Lung (tissue), 17 donors: ENCODE measurements at places on chromosomes 6 and 20.

GRCh38 chr20:15359056-15359455, 1021.6 kb upstream of the FLRT3 start:
- DNase-seq, result no peak

DNA sequence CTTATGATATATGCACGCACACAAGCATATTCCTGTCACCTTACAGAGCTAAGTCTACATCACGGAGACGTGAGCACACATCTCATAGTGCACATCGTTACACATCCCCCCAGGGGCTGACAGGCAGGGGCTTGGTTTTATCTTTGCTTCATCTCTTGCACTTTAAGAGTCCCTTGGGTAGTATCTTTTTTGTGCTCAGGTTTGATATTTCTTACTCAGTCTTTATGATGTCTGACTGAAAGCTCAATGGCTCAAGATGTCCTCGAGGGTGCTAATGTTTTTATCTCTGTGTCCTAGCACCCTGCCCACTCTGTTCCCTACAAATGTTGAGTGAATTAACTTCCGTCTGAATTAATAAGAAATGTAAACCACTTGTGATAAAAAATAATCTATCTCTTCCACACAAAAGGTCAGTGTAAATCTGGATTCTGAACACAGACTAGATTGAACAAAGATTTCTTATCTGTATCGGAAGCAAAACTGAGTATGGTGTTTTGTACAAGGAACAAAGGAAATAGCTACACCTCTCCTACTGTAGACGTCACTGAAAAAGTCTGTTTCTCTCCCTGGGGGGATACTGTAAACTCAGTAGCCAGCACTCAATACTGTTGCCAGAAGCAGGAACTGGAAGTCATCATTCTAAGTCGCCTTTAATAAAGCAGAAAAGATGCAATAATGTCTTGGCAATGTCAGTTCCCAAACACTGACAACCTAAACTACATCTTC, 195.1 kb downstream of the PRKN start:
- DNase-seq, result no peak

DNA sequence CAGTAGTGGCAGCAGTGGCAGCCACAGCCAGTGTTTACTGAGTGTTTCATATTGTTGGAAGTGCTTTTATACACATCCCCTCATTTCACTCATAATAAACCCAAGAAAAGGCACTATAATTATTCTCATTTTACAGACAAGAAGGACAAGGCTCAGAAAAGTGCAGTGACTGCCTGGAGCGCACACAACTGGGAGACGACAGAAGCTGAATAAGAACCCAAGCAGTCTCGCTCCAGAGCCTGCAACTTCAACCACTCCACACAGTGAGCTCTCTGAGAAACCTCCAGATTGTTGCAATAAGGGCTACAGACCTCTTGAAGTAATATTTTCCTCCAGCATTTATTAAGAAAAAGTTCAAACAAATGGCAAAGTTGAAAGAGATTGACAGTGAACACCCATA, 76.9 kb downstream of the PLCG1 start:
- no peak for DNase-seq

- no peak for DNase-seq
Observed at GRCh38 chr6:2820415-2820814, 21.2 kb downstream of the SERPINB1 start.

DNA sequence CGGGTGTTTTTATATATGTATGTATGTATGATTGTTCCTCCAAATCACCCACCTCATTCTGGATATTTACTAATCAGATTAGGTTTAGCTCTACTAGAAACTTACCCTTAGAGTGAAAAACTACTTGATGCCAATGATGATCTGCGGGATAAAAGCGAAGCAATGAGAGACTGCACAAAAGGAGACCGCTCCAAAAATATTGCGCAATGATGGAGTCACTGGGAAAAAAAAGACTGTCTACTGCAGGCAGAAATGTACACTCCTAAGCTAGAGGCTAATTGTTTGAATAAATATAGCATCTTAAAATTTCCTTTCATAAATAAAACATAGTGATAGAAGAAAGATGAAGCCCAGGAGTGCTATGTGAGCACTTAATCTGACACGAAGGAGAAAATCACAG, 7.3 kb downstream of the RAB32 start:
- DNase-seq, result peak; percentile 91

DNA sequence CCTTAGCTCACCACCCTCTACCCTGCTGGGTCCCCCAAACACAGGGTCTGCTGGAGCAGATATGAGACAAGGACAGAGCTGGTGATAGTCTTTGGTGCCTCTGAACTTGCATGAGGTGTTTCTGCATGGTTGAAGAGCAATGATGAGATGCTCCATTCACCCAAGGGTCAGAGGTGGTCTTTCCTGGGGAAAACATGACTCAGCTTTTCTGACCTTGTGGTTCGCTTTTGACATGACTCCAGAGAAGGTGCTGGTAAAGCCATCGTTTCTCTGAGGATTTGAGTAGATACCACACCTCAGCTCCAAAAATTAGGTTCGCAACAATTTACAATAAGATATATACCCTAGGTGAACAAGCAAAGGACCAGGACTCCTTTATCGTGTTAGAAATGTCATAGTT, 304.8 kb downstream of the DHX35 start:
- DNase-seq, result no peak

DNA sequence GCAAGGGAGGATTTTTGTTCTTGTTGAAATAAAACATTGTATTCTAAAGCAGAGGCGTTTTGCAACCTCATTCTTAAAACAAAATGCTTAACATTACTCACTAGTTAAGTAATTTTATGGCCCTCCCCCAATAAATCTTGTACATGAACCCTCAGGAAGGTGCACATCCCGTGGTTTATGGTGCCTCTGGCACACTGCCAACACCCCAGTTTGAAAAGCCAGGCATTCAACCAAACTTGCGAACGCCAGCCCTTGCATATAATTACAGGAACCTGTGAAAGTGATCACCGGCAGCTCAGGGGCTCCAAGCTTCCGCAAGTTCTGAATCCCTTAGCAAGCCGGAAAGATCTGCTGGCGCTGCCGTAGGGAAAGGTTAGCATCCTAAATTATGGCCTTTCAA, 1109.0 kb upstream of the FLRT3 start:
- DNase-seq, result peak; percentile 26

DNA sequence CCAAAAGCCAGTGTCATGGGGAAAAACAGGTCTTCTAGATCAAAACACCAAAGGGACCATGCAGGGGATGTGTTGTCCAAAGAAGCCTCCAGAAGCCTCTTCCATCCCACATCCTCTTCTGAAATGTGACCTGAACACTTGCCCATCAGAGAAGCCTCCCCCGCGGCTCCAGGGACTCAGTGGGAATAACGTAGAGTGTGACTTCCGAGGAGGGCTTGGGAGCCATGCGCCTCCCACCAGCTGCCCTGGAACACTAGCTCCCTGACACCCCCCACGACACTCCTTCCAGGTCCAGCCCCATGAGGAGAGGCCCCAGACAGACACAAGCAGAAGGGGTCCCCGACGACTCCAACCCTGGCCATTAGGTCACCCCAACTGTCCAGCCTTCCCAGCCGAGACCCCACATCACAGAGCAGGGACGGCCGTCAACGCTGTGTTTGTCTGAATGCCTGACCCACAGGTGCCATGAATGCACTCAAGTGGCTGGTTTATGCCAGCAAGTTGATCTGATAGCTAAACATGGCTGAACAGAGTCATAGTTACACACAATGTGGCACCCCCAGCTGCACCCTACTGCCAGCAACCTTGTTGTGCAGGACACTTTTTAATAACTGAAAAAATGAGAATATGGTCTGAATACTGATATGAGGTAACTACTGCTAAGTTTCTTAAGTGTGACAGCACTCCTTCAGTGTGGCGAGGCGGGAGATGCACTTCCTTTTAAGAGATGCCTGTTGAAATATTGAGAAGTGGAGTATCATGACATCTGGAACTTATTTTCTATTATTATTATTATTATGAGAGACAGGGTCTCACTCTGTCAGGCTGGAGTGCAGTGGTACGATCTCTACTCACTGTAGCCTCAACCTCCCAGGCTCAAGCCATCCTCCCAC, 58.0 kb downstream of the GINS1 start:
- DNase-seq, result no peak

- DNase-seq, result no peak
Observed at GRCh38 chr20:42435230-42435629, 754.5 kb downstream of the PTPRT start.

DNA sequence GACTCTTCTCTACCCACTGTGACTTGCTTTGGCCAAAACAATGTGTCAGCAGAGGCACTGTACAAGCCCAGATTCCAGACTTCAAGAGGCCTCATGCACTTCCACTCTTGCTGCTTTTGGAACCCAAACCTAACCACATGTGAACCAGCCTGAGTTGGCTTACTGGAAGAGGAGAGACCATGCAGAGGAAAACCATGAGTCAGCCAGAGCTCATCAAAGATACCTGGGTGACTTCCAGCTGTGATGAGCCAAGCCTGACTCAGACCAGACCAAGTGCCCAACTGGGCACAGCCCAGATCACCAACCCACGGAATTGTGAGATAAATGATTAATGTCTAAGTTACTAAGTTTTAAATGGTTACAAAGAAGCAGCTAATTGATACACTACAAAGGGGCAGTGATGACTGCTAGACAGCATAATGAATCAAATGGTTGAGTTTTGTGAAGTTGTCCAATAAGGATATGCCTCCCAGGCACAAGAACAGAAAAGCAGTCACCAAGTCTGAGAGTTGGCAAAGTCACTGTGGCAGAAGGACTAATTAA, 16.2 kb upstream of the BEND6 start:
- no peak for DNase-seq

DNA sequence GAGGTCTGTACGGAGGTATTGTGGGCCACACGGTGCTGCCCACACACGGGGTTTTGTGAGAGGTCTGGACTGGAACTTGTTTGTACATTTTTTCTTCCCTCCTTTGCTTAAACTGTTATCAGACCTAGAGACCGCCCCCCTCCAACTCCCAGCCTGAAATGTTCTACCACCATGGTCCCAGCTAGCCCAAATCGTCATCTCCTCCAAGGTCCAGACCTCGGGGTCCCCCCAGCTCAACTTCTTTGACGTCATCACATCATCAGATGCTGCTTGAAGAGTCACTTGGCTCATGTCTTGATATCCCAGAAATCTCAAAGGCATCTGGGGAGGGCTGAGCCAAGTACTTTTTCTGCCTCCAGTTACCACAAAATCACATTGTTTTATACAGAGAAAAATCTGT, 2.8 kb upstream of the CCDC170 start:
- DNase-seq, result no peak

GRCh38 chr20:62740286-62741141, 31.9 kb downstream of the NTSR1 start:
- no peak for DNase-seq

DNA sequence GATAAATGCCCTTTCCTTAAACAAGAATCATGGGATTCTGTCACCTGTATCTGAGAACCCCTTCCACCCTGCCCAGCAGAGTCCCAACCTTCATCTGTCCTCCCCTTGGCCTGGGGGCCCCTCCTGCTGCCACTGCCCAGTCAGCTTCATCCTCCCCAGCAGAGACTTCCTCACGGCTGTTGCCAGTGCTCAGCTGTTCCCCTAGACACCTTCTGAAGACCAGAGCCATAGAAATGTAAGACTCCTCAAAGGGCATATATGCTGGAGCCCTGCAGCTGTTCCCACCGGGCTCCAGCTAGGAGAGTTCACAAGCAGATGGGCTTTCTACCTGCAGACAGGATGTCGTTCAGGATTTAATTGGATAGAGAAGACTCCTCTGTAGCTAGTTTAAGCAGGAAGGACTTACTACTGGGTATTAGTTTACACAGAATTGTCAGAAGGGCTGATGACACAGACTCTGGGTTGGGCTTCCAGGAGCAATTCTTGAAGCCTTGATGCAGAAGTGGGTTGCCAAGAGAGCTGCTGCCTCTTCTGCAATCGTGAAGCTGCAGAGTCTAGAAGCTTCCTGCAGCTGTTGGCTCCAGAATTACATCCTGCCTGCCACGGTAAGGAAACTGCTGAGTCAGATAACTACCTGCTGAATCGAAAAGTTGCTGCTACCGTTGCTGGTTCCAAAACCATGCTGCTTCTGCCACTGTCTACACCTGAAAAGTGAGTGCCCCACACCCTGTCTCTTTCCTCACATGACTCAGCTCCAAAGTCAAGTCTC, 57.1 kb upstream of the MLN start:
- no peak for DNase-seq

DNA sequence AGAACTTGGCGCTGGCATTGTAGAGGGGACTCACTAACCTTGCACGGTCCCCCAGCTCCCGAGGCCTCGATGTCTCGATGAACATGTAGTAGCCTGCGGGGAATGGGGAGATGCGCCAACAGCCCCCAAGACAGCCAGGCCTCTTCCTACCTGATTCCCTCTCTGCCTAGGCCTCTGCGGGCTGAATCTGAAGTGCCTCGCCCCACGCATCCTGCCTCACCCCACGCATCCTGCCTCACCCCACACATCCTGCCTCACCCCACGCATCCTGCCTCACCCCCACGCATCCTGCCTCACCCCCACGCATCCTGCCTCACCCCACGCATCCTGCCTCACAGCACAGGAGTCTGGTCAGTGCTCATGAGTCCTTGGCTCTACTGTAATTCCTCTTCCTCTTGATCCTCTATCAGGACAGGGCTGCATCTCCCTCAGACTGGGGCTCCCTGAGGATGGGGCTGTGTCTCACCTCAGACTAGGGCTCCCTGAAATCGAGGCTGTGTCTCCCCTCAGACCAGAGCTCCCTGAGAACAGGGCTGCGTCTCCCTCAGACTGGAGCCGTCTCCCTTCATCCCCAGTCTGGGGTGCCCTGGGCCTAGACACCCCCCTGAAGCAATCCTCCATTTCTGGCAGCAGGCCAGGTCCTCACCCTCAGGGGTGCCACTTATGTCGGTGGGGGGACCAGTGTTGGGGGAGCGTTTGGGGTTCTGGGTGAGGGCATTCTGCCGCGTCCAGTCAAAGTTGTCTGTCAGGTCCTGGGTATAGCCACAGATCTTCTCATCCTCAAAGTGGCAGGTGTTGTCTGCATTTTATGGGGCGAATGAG, 53.6 kb downstream of the MDGA1 start:
- DNase-seq, result no peak

- DNase-seq, result peak; percentile 19
Observed at GRCh38 chr6:5398530-5398929, 137.2 kb downstream of the FARS2 start.

DNA sequence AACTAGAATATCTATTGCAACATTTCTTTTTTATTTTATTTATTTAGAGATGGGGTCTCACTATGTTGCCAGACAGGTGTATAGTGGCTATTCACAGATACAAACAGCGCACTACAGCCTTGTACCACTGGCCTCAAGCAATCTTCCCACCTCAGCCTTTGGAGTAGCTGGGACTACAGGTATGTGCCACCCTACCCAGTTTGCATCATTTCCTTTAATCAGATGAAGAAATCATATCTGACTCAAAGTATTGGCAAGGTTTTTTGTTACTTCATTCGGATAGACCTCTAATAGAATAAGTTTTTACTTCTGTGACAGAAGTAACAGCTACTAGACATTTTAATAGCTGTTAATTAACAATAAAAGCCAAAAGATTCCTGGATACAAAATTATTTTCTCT, 153.9 kb downstream of the CDK19 start:
- DNase-seq, result no peak
